ENCODE measurements at places on chromosomes 7 and 10. TPM values are rescaled to one million over a fixed set of nuclear protein-coding genes. Genes with fewer than 3 reads are reported as not detected.

The ATG9B gene
- 0.19 TPM for polyA plus RNA-seq

The ITGA8 gene
- 10.8 TPM for polyA plus RNA-seq

The SLIT1 gene
- polyA plus RNA-seq: 0.06 TPM

The MMP21 gene
- polyA plus RNA-seq: not detected

The RFC2 gene
- 16.2 TPM for polyA plus RNA-seq

The AZGP1 gene
- polyA plus RNA-seq: 198 TPM

The VSTM4 gene
- polyA plus RNA-seq: 7.4 TPM

Data from kidney (tissue), 22 donors.